ENCODE measurements at places on chromosomes 1 and 21. TPM values are rescaled to one million over a fixed set of nuclear protein-coding genes. Genes with fewer than 3 reads are reported as not detected.

The ZNF669 gene
- 6.9 TPM for total RNA-seq

The APCS gene
- total RNA-seq, result not detected

The ABL2 gene
- 31.9 TPM for total RNA-seq

The SEC16B gene
- 2.4 TPM for total RNA-seq

The ASPM gene
- 14.2 TPM for total RNA-seq

The IQCC gene
- total RNA-seq, result 0.54 TPM

The LRRC8B gene
- not detected for total RNA-seq

The TDRD10 gene
- total RNA-seq, result not detected

The PTPN22 gene
- not detected for total RNA-seq

The FAM167B gene
- total RNA-seq, result 1.2 TPM

The TRIM63 gene
- total RNA-seq, result 13.0 TPM

The VPS45 gene
- 21.2 TPM for total RNA-seq

The LDLRAD1 gene
- not detected for total RNA-seq

The PKP1 gene
- total RNA-seq, result 48.3 TPM

The MROH9 gene
- total RNA-seq, result not detected

The RPS6KC1 gene
- total RNA-seq, result 24.3 TPM

The GRIK3 gene
- not detected for total RNA-seq

The FLG gene
- not detected for total RNA-seq

The CLDN17 gene
- not detected for total RNA-seq

The WDR4 gene
- total RNA-seq, result 4.3 TPM

The SPRR1B gene
- not detected for total RNA-seq

The CELA2A gene
- total RNA-seq, result not detected

The ZNF648 gene
- not detected for total RNA-seq

The PGBD5 gene
- total RNA-seq, result 0.79 TPM

The ZBTB8OS gene
- total RNA-seq, result 35.7 TPM

The B4GALT2 gene
- 86.4 TPM for total RNA-seq

The FAM72C gene
- total RNA-seq, result under 0.01 TPM

The DMRTA2 gene
- not detected for total RNA-seq
